ENCODE measurements at places on chromosomes 3 and 15. TPM values are rescaled to one million over a fixed set of nuclear protein-coding genes. Genes with fewer than 3 reads are reported as not detected.

The ZNF621 gene
- 24.8 TPM for total RNA-seq

The FES gene
- 11.7 TPM for total RNA-seq

The IMPG2 gene
- total RNA-seq = 0.03 TPM

- no peaks in the 10 kb centered on the region for H3K27me3 ChIP-seq
- no peak overlapping the region for H3K27ac ChIP-seq
- H3K4me1 ChIP-seq = peaks cover 7% of the 10 kb centered on the region
Measured at GRCh38 chr3:14375192-14375591, 27.2 kb upstream of the SLC6A6 start.

- H3K4me1 ChIP-seq = peaks cover 6% of the 10 kb centered on the region
- no peaks in the 10 kb centered on the region for H3K27me3 ChIP-seq
- H3K27ac ChIP-seq = no peak overlapping the region
- no peak for DNase-seq
Measured at GRCh38 chr15:83694015-83694414, 40.1 kb downstream of the ADAMTSL3 start.

All from neural progenitor cell (in vitro differentiated cells).